NCI-H2081 treated with DMSO at 0.1 percent for 48 hours (cell line): ENCODE measurements at places on chromosomes 7 and 10.

DNA sequence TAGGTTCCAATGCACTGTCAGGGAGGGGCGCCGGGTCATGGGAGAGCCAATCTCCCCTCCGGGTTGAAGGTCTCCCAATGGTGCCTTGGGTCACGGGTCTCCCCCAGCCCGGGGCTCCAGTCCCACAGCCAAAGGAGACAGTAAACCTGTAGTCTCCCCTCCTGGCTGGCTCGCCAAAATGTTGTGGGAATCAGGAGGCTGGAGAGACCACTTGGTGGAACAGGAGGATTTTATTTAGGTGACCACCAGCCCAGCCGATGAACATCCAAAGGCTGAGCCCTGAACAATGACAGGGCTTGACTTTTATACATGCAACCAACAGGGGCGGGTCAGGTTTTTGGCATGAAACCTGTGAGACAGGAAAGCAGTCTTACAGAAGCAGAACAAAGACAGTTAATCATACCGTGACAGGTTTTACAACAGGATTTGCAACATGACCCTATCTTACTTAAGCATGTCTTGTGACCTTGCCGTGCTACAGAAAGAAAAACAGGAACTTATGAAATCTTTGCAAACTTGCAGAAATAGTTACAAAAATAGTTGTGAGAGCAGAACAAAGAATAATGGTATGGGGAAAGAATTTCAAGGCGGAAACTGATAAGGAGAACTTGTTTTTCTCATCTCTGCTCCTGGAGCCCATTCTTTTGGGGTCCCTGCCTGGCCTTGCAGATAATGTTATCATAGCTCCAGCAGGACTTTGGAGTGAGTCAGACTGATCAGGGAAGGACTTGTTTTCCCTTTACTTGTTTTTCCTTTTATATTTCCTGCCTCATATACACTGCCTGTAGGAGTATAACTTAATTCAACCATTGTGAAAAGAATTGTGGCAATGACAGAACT lies 7.1 kb downstream of the ERV3-1 start:
- no peak for DNase-seq

GRCh38 chr10:98684019-98684899 lies 237.5 kb upstream of the HPS1 start:
- DNase-seq: no peak

GRCh38 chr10:122078326-122078725 lies 89.4 kb downstream of the TACC2 start:
- DNase-seq: no peak

DNA sequence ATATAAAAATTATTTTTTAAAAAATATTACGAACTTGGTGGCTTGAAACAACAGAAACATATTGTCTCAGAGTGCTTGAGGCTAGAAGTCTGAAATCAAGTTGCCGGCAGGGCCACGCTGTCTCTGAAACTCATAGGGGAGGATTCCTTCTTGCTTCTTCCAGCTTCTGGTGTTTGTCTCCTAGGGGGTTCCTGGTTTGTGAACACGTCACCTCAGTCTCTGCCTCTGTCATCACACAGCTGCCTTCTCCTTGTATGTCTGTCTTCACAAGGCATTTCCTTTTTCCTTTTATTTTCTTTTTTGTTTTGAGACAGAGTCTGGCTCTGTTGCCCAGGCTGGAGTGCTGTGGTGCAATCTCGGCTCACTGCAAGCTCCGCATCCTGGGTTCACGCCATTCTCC lies 12.7 kb upstream of the SNX8 start:
- DNase-seq: no peak

- no peak for DNase-seq
These were observed 12.0 kb upstream of the VIPR2 start for GRCh38 chr7:159156436-159157245.

DNA sequence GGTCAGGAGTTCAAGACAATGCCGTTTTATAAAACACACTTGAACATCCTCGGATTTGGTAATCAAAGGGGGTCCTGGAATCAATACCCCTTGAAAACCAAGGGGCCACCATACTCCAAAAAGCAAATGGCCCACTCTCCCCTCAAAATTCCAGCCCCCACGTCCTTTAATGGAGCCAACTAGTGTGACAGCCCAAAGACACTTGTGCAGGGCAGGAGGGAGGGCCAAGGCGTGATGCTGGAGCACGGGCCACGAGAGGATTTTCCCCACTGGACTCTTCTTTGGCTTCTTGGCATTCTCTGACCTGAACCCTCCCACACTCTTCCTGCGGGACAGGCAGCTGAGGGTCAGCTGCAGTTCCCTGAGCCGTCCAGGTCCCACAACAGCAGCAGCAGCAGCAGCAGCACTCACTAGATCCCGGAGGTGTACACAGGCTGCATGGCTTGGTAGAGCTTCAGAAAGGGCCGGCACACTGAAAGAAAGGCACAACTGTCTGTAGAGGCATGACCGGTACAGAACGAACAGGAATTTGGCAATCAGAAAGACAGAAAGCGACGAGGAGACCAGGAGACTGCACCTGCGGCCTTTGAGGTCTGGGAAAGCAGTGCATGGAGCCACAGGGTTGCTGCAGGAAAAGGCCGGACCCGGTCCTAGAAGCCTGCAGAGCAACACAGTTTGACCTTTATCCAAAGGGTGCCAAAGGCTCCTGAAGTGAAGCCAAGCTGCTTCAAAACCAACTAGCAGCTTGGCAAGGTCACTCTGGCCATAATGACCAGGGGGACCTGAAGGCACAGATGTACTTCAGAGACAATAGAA lies 168.2 kb downstream of the TNS3 start:
- no peak for DNase-seq

DNA sequence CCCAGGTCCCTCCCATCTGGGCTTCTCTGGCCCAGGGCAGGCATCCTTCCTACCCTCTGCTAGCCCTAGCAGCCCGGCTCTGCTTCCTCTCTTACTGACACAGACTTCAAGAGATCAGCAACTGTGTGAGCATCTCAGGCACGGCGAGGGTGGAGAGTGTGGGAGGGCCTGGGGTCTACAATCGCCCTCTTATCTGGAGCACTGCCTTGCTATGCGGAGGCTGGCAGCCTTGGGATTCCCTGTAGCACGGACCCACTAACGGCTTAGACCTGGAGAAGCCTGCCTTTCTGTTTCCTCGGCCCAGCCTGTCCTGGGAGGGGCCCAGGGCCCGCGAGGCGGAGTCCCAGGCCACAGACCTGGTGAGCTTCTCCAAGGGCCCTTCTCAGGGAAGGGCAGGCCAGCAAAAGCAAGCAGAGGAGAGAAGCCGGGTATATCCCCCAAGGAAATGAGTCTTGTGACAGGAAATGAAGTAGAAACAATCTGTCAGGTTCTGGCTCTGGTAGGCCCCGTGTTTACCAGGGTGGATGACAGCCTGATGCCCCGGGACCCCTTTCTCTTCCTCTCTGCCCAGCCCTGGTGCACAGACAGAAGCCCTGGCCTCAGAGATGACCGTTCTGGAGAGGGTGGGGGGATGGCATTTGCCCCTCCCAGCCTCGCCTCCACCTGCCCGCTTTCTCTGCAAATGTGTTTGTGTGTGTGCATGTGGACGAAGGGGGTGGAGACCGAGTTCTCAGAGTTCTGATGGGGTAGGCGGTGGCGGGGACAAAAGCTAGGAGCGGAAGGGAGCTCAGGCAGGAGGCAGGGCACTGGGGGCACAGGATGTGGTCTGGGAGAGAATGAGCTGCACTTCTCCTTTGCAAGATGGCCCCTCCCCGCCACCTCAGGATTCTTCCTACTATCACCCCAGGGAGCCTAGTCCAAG lies 2.5 kb downstream of the LRCH4 start:
- DNase-seq: no peak

DNA sequence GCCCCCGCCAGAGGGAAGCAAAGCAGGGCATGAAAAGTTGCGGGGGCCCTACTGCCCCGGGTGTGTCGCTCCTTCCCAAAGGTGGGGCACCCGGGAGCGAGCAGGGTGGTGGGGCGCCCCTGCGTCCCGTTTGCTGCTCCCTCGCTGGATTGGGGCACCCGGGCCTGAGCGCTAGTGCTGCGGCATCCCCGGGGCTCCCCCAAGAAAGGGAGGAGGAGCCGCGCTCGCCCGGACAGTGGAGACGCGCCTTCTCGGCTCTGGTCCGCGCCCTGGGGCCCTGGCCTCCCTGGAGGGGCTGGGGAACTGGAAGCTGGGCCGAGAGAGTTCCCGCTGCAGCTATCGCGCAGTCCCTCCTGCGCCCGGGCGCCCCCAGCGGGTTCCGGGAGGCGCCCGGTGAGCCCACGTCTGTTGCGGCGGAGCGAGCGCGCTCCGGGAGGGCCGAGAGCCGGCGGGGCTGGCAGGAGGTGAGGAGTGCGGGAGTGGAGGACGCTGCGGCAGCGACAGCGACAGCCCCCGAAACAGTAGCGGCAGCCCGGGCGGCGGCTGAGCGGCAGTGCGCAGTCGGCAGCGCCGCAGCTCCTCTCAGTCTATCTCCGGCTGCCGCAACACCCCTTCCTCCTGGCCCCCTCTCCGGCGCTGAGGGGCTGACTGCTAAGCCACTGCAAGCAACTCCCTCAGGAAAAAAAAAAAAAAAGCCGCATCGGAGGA lies 504 bp upstream of the BMPER start:
- no peak for DNase-seq

GRCh38 chr10:46070749-46071148 lies 24.7 kb upstream of the MSMB start:
- no peak for DNase-seq

DNA sequence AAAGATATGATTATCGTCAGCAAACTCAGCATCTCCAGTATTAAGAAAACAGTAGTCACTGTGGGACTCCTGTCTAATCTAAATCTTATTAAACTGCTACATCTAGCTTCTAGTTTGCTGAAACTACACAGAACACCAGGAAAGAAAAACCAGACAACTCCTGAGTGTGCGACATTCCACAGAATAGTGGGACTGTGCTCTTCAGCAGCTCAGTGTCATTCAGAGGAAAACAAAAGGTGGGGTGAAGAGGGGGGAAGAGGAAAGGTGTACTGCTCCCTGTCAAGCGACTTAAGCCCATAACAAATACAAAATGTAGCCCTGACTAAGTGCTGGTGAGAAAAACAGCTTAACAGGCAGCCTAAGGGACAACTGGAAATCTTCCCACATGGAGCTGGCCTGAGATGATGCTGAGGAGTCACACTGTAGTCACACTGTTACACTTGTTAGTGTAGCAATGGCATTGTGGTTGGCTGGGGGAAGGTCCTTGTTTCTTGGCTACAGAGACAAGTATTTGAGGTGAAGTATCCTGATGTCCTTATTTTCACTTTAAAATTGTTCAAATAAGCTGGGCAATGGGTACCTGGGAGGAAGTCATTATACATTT lies 135.5 kb downstream of the USP6NL start:
- no peak for DNase-seq

GRCh38 chr10:124962421-124962820 lies 20.5 kb downstream of the ZRANB1 start:
- no peak for DNase-seq

DNA sequence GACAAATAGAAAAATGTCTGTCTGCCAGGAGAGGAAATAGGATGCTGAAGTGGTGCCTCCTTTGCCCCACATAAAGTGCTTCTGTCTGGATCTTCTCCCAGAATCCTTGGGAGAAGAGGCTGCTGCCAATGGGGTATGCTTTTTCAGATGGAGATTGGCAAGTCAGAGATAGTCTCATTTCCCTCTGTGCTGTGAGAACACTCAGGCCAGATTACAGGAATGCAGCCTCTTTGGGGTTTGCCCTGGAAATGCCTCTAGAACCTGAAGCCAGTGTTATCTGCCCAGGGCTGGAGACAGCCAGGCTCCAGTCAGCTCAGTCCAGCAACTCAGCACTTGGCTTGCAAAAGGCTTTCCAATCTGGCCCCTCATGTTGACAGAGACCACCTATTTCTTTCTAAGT lies 119.1 kb upstream of the PHYHIPL start:
- DNase-seq: no peak

- no peak for DNase-seq
These were observed 128.5 kb upstream of the PRR15 start for GRCh38 chr7:29435167-29435566.

DNA sequence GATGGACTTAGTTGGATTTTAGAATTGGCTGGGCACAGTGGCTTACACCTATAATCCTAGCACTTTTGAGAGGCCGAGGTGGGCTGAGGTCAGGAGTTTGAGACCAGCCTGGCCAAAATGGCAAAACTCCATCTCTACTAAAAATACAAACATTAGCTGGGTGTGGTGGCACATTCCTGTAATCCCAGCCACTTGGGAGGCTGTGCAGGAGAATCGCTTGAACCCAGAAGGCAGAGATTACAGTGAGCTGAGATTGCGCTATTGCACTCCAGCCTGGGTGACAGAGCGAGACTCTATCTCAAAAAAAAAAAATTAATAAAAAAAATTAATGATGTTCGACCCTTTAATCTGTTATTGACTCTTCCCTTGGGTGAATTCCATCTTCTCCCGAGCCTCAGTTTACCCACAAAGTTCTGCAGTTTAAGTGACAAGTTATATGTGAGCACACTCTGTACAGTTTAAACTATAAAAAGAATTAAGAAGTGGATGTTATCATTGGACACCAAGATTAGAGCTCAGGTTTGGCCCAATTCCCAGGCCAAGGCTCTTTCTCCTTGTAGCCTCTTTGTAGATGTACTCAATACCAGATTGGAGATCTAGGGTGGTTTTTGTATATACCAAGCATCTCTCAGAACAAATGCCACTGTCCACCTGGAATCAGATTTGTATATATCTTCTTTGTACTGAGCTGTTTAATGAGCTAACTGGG lies 15.0 kb downstream of the KAT6B start:
- no peak for DNase-seq

DNA sequence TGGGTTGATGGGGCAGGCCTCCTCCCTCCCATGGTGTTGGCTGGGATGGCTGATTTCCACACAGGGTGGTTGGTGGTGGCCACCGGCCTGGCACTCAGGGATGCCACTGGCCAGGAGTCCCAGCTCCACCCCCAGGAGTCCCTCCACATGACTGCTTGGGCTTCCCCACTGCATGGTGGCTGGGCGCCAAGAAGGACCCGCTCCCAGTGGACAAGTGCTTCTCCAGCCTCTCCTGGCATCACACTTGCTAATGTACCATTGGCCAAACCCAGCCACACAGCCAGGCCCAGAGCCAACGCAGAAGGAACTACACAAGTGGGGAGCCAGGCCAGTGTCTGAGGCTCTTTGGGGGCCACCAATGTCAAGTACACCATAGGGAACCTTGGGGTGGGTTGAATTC lies 73.6 kb upstream of the DNAAF5 start:
- no peak for DNase-seq

DNA sequence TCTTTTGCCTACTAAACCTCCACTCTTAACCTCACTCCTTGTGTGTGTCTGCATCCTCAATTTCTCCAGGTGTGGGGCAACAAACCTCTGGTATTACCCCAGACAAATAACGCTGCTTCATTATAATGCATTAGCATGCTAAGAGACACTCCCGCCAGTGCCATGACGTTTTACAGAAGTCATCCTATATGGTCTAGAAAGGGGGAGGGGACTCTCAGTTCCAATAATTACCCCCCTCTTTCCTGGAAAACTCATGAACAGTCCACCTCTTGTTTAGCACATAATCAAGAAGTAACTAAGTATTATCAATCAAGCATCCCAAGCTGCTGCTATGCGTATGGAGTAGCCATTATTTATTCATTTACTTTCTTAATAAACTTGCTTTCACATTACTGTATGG lies 364.5 kb downstream of the TYW1 start:
- DNase-seq: no peak
